IPS DF 6.9 (cell line): ENCODE measurements at places on chromosomes 3 and 15.

DNA sequence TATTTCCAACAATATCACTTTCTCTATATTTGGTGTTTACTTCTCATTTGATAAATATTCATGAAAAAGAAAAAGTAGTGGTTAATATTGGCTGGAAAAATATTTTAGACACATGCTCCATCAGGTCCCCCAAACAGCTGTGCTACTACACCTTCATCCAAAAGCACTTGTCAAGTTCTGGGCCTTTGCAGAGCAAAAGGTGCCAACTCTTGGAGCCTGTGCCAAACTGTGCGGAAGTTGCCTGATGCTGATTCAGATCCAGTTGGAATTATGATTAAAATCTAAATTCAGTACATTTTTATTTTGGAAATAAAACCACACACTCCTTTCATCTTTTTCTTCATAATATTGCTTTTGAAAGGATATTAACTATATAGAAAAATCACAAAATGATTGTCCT is 1497.4 kb upstream of the CADM2 start:
- DNase-seq, result no peak

DNA sequence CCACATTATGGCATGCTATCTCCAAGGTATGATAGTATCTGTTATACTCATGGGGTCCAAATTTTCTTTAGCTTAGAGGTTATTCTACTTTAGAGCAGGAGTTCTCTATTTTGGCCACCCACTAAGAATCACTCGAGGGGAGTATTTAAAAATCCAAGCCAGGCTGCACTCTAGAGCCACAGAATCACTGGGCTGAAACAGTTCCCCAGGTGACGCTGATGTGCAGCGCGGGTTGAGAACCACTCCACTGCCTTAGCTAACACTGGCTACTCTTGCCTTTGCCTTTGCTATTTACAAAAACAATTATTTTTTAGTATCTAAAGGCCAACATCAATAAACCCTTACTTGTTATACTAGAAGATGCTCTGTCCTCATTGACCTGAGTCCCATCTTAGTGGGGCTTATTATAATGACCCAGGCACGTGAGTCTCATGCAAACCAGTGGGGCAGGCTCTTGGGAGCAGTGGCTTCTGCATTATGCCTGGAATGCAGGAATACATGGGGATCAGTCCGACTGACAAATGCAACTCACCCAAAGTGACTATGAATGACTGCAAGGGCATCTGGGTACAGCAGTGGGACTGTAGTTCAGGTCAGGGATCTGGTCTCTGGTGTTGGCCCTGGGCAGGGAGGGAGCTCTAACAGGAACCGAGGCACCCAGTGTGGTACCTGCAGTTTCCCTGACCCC is 21.7 kb upstream of the CGNL1 start:
- no peak for DNase-seq

GRCh38 chr3:168186293-168186983 is 90.7 kb upstream of the GOLIM4 start:
- DNase-seq, result no peak

DNA sequence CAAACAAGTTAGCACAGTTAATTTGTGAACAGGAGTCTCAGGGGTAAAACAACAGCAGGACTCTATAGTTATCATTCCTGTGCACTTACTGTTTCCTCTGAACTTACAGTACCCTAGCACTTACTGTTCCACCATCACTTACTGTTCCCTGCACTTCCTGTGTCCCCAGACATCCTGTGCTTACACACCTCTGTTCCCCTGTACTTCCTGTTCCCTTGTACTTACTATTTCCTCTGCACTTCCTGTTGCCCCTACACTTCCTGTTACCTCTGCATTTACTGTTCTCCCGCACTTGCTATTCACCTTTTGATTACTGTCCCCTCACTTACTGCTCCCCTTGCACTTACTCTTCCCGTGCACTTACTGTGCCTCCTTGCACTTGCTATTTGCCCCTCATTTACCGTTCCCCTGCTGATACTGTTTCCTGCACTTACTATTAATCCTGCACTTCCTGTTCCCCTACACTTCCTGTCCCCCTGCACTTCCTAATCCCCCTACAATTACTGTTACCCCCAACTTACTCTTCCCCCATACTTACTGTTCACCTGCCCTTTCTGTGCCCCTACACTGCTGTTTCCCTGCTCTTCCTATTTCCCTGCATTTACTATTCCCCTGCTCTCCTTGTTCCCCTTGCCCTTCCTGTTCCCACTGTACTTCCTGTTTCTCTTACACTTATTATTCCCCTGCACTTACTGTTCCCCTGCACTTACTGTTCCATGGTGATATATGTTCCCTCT is 30.3 kb downstream of the TPRA1 start:
- DNase-seq, result no peak

DNA sequence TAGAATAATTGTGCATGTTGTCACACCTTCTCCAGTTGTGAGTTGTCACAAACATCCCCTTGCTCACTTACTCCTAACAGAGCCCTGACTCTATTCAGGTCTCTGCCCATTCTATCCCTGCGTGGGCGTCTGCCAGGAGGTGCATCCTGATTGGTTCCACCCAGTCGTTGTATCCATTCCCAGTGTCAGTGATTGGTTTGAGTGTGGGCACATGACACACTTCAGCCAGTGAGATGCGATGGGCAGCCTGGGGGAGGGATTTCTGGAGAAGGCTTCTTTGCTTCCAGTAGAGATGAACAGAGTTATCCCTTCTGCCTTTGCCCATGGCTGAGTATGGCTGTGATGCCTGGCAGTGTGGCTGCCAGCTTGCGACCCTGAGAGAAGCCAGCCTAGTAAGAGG is 18.7 kb downstream of the PXYLP1 start:
- no peak for DNase-seq
